Femur (tissue), 1 donor: ENCODE measurements at places on chromosomes 3 and 15.
A peak's percentile ranks its signal among the peaks of the same experiment; 100 is the strongest.

- DNase-seq, result no peak
Observed at GRCh38 chr15:95995375-95996168, 334.9 kb upstream of the NR2F2 start.

DNA sequence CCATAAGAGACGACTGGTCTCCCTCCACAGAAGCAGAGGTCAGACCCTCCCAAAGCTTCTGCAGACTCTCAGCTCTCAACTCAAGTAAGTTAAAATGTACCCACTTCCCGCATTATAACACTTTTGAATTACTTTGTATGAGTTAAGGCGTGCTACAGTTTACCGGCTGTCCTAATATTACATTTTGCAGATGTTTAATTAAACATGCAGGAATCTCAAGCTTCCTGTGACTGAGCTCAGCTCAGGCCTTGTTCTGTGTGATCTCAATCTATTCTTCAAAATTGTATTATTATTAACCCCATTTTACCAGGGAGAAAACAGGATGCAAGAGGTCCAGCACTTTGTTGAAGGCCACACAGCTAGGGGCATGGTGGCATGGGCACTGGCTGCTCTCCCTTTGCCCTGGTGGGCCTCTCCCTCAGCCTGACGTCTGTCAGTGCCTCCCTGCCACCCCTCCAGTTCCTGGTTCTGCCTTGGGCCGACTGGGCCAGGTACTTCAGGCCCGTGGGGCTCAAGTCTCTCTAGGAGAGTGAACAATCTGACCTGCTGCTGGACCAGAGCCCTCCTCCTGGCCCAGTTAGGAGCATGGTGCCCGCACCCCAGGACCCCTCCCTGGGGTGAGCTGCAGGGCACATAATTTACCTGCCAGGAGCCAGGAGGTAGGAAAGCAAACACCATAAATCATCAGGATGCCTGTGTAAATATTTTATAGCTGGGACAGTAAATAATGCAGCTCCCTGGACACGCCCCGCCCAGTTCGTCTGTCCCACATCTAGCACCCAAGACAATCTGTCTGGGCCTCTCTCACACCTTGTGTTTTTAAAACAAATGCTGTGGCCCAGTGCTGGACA, 14.9 kb upstream of the RFT1 start:
- no peak for DNase-seq

GRCh38 chr3:144341471-144341870, 369.8 kb downstream of the DIPK2A start:
- no peak for DNase-seq

DNA sequence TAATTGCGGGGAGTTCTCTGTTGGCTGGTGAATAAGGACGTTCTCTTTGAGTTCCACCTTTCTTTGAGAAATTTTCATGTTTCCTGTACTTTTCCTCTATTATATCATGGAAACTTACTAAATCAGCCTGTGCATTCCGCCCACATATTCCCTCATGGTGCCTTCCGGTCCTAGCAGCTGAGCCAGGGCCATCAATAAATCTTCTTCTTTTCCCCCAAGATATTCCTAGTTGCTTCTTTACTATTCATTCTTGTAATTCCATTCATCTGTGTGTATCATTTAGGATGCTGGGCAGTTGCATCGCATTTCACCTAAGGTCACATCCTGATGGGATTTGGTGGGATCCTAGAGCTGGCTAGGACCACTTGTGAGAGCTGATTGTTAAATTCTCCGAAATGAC, 139.2 kb downstream of the RBMS3 start:
- DNase-seq, result peak; percentile 32

- DNase-seq, result no peak
Observed at GRCh38 chr3:39809995-39810595, 686 bp downstream of the MYRIP start.

- no peak for DNase-seq
Observed at GRCh38 chr15:31328969-31329639, 2.5 kb downstream of the KLF13 start.

DNA sequence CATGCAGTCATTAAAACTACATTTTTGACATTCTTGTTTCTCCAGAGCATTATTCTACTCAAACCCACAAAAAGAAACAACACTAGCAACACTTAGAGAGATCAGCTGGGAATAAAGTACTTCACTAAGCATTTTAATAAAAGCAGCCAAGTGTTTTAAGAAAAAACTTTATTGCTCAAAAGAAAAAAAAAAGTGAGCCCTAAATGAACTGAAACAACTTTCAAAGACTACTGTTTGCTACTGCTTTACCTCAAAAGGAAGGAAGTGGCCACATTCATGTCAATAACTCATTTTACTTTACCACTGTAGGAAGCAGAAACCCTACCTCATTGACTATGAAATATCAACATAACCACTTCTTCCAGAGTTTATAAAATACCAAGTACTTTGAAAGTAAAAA, 91.3 kb downstream of the UACA start:
- DNase-seq, result no peak

DNA sequence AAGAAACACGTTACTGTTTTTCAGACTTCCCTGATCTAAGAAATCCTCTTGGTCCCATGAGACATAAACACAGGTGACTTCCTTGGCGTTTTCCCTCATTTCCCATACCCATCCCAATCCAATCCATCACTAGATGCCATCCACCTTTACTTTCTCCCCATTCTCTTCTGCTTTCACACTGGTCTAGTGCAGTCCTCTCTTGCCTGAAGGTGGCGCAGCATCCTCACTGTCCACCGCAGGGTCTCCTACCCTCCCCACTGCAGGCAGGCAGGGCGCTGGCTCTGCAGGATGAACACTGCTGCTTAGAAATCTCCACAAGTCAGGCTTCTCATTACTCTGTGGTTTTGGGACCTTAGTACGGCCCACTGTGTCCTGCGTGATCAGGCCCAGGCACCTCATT, 58.2 kb downstream of the RAB7A start:
- DNase-seq, result peak; percentile 40

GRCh38 chr15:29518442-29518841, 248.8 kb upstream of the NSMCE3 start:
- DNase-seq, result no peak

- DNase-seq, result no peak
Observed at GRCh38 chr3:187808527-187808895, 63.2 kb upstream of the BCL6 start.
